ENCODE measurements at places on chromosomes 1 and 21.

GRCh38 chr1:70003211-70003908, 202.0 kb downstream of the LRRC40 start:
- DNase-seq: no peak

- DNase-seq: no peak
These were observed 719.9 kb downstream of the ADGRL2 start for GRCh38 chr1:82520611-82521010.

GRCh38 chr1:106814418-106814817, 242.1 kb upstream of the PRMT6 start:
- no peak for DNase-seq

- DNase-seq: no peak
These were observed 6.1 kb upstream of the MASP2 start for GRCh38 chr1:11052839-11053757.

DNA sequence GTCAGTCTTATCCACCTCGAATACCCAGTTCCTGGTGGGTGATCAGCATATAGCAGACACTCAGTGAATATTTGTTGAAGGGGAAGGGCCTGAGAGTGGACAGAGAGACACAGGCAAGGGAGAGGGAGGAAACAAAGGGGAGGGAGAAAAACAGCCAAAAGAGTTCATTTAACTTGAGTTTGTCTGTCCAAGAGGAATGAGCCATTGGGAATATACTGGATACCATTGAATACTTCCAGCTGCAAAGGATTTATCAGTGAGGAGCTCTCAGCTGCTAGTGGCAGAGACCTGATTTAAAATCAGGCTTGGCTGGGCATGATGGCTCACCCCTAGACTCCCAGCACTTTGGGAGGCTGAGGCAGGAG, 11.5 kb upstream of the BGLAP start:
- DNase-seq: no peak

DNA sequence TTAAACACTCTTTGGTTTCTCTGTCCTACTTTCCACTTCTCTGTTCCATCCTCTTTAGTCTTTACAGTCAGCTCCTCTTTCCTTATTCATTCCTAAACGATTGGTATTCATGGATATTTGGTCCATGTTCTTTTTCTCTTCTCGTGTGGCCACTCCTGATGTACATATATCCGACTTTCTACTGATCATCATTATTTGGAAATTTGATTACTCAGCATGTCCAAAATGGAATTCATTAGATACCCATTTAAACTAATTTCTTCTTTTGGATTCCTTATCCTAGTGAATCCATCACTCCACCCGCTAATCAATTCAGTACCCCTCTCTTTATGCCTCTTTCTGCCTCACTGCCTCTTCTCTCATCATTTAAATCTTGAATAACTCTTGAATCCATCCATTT, 43.8 kb upstream of the TNFSF18 start:
- DNase-seq: no peak

DNA sequence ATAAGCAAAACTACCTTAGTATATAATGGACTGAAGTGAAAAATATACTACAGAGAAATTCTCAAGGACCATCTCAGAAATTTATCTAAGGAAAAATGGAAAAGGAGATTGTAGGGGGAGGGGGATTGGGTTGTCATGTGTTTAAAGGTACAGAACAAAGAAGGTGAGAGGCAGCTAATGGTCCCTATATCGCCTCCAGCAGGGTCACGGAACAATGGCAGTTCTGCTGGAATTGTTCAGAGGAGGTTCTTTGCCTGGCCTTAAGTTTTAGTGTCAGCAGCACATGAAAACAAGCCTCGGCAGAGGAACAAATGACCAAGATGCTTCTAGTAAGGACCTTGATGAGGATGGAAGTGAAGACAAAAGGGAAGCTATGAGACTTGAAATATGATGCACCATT, 42.0 kb upstream of the RGS2 start:
- DNase-seq: no peak

DNA sequence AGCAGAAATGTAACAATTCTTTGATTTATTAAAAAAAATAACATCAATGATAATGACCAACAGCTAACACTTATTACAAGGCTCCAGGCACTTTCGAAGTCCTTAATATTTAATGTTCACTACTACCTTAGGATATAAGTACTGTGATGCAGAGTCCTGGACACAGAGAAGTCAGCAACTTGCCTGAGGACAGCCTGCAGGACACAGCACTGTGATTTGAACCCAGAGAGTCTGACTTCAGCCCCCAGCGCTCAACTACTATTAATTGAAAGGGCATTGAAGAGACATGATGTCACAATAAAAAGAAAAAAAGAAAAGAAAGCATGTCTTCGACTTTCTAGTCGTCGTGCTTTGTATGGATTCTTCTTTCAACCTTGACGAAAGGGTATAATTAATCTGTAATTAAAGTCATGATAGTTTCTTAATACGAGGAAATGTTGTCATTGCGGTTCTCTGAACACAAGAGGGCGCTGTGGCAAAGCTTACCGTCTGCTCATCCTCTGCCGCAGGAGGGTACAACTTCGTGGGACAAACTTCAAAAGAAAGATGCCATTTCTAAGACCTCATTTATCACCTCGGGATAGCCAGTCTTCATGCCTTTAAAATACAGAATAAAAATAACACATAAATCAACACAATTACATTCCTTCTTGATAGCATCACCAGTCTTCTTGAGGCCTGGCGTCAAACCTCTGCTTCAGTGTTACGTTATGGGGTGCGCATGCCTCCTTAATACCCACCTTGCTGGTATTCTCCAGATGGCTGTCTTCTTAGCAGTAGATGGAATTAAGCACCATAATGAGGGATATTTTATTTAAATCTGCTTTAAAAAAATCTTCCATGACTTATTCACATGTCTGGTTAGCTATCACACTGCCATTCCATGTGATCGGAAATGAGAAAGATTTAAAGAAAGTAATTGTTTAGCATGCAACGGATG, 240.1 kb downstream of the DISC1 start:
- DNase-seq: no peak

DNA sequence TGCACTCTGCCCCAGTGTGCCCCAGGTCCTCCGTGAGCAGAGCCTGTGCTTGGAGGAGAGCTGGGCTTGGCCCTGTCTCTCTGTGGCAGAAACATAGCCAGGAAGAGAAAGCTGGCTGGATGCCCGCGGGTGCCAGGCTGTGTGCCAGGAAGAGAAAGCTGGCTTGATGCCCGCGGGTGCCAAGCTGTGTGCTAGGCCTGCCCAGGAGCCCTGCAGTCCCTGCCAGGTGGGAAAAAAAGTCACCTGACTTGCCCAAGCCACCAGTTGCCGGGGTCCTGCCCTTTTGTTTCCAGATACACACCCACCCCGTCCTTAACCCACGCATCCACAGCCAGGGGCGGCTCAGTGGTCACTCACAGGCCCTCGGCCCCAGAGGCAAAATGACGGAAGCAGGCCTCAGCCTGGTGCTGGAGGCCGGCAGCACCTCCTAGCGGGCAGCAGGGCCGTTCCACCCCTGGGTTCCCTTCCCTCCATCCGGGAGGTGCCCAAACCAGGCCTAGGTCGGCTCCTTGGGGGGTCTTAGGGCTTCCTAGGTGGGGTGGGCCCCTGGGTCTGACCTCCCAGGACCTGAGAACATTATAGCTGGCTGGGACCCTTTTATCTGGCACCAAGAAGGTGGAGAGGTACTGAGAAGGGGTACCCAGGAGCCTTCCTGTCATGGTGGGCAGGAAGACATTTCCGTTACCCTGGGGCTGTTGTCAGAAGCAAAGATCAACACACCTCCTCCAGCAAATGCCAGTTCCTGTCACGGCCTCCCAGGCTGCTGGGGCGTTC, 9.1 kb downstream of the ITGB2 start:
- no peak for DNase-seq

- no peak for DNase-seq
These were observed 43.4 kb downstream of the SLC45A1 start for GRCh38 chr1:8361198-8361849.

DNA sequence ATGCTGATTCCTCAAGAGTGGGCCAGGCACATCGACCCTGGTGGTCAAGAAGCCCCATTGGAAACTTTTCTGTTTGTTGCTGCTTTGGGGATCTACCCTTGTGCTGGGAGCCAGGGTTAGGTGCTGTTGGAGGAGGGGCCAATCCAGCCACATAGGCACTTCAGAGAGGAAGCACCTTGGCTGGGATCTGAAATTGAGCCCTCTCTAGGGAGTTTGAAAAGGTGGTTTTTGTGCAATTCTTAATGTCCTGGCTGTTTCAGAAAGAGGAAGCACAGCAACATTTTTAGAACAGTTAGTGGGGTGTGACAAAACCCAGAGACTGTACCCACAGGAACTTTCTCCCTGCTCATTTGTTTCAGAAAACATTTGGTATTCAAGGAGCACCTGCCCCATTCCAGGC, 17.2 kb upstream of the BEND5 start:
- no peak for DNase-seq

GRCh38 chr1:44521378-44522080, 116.5 kb downstream of the RNF220 start:
- no peak for DNase-seq

GRCh38 chr1:147599362-147600118, 58.2 kb downstream of the BCL9 start:
- DNase-seq: peak; percentile 62

DNA sequence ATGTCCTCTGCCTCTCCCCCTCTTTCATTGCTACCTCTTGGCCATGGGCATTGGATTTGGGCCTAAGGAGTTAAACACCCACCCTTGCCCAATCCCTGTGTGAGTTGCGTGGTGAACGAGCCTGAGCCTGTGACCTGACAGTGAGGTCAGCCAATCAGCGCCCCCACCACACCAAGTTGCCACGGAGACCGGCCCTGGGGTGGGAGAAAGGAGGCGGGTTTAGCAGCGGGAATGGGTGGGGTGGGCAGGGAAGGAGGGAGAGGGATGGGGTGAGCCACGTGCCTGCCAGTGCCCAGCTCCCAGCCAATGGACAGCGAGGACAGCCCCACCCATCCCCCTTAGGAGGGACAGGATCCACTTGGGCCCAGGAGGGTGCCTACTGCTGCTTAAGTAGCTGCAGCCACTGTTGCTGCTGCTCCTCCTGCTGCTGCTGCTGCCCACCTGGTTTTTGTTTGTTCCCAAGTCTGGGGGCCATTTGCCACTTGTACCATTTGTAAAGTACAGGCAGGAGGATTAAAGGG, 9.5 kb downstream of the ZBTB7B start:
- DNase-seq: no peak

- DNase-seq: no peak
These were observed 37.0 kb downstream of the CCDC185 start for GRCh38 chr1:223430236-223430635.

GRCh38 chr1:207248544-207249198, 72.8 kb upstream of the CD55 start:
- DNase-seq: peak; percentile 29

- DNase-seq: no peak
These were observed 208.1 kb downstream of the USH2A start for GRCh38 chr1:216215169-216215568.

- no peak for DNase-seq
These were observed 46.2 kb downstream of the AHDC1 start for GRCh38 chr1:27557596-27558340.

DNA sequence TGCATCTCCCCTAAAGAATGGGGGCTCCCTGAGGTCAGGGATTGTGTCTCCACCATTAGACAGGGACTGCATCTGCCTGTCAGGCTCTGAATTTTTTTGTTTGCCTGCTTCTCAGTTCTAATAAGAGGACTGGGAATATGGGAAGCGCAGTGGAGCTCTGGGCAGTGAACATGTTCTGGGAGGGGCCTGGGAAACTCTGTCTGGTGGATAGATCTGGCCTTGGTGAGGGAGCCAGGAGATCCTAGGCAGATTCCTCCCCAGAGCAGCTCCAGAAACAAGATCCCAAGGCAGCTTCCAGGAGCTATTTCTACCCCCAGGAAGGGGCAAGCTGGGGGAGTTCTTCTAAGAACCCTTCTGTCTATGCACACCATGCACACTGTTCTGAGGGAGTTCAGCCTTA, 12.6 kb upstream of the MYOG start:
- no peak for DNase-seq

GRCh38 chr1:43835082-43836021, 98.2 kb upstream of the ARTN start:
- DNase-seq: no peak
